Stimulated activated naive B cell treated with anti-CD40 and anti-IgM and Interleukin-4, amounts not matched to agents 10 μg/mL and 1 μg/mL and 100 μg/mL, for 72 hours (primary cell): ENCODE measurements at places on chromosomes 1 and 21.

- no peak for DNase-seq
These were observed 456.5 kb downstream of the OMA1 start for GRCh38 chr1:58089898-58090534.

GRCh38 chr1:8033322-8033721, 7.2 kb upstream of the ERRFI1 start:
- DNase-seq: no peak

- no peak for DNase-seq
These were observed 4.8 kb downstream of the SNIP1 start for GRCh38 chr1:37549341-37549740.

DNA sequence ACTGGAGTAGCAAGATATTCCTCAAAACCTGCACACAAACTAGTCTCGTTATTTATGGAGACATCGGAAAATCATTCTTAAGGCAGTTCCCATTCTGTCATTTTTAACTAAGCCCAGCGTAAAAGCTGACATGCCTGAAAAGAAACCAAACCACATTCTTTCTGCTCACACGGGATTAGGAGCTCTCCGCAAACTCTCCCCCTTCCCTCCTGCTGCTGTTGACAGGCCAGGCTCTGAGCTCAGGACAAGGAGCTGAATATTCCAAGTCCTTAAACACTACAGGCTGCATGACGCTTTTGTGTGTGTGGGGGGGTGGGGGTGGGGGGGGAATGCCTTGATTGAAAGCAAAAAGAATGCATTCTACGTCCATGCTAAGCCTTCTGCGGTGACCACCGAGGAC, 5.2 kb downstream of the OLIG1 start:
- DNase-seq: no peak

DNA sequence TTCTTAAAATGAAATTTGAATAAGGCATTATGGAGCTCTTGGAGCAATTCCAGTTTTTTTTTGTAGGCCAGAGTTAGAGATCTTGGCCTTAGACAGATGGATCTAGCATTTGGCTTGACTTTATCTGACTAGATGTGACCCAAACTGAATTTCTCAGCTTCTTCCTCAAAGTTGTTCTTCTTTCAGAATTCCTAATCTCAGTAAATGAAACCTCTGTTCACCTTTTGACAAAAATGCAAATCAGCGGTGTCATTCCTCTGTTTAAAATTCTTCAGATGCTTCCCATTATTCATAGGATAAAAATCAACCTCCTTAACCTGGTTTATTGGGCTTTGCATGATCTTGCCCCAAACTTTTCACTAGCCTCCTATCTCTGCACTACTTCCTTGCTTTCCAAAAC, 177.6 kb downstream of the RASAL2 start:
- DNase-seq: no peak

DNA sequence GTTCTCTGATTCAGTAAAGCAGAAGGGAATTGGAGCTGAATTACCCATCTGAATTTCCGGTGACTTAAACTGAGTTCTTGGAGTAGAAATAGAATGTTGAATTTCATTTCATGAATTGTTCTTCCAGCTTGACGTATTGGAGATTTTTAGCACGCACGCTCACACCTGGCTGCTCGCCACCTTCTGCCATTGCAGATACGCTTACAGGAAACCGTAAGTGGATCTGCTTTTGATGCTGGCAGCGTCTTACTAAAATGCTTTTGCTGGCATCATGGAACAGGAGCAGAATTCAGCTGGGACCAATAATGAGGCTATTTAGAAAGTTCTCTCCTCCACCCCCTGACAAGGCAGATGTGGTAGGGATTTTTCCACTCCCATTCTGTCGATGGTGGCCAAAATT, 17.7 kb upstream of the ELAVL4 start:
- no peak for DNase-seq

DNA sequence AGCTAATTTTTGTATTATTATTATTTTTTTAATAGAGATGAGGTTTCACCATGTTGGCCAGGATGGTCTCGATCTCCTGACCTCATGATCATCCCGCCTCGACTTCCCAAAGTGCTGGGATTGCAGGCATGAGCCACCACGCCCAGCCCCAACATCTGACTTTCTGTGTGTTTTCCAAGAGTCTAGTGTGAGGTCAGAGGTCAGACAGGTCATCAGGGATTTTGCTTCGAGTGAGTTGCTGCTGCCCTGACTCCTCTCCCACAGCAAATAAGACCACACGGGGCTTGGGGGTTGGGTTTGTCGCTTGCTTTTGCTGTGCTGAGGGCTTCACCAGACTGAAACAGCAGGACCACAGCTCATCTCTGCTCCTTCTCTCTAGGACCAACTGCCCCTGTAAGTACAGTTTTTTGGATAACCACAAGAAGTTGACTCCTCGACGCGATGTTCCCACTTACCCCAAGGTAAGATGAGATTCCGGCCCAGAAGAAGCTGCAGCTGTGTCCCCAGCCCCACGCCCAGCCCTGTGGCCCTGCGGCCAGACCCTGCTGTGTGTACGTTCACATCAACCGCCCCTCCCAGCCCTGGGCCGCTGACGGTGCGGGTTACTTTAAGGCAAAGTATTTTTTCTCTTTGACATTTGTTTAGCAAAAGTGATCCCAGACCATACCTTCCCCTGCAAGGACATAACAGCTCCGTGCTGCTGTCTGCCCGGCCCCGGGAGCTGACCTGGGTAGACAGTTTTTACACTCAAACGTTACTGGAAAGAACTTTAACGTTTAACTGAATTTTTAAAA, 97.5 kb downstream of the PDE9A start:
- no peak for DNase-seq

DNA sequence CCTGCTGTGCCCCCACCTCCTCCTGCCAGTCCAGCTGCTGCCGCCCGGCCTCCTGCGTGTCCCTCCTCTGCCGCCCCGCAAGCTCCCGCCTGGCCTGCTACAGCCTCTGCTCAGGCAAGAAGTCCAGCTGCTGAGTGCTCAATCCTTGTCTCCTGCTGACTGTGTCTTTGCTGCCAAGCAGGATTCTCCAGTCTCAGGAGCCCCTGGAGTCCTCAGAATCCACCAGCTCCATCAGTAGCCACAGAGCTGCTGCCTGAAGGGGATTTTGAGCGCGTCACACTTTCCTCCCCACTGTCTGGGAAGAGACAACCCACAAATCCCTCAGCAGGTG, 973 bp downstream of the KRTAP10-11 start:
- DNase-seq: no peak
